ENCODE measurements at places on chromosomes 4 and X.

DNA sequence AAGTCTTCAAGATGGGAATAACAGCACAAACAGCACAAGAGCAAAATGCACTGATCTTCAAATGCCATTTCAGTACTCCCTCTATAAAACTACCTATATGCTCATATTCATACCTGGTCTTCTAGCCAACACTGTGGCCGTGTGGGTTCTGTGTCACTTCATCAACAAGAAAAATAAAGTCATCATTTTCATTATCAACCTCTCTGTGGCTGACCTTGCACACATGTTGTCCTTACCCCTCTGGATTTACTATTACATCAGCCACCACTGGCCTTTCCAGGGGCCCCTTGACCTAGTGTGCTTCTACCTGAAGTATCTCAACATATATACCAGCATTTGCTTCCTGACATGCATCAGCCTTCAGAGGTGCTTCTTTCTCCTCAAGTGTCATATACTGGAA lies 59.6 kb upstream of the GPR174 start:
- DNase-seq: no peak

GRCh38 chrX:121585626-121586025 lies 538.2 kb downstream of the GLUD2 start:
- DNase-seq: no peak

GRCh38 chrX:135531813-135532212 lies 11.4 kb downstream of the INTS6L start:
- no peak for DNase-seq

- DNase-seq: no peak
Measured at GRCh38 chrX:115591856-115592842, 31.2 kb downstream of the PLS3 start.

DNA sequence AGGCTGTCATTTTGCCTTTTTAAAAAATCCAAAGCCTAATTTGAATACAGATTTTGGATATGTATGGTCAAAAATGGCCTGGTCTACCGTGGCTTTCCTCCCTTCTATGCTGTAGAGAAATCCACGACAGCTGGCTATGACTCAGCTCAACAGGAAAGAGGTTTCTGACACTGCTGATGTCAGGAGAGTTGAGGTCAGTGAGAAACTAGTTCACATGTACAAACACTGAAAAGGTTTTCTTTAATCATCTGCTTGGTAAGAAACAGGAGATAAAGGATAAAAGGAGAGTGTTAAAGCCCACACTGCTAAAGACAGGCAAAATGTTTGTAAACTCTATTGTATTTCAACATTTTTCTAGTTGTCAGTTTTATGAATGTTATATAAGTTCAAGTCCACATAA lies 113.9 kb downstream of the NYX start:
- DNase-seq: no peak

- no peak for DNase-seq
Measured at GRCh38 chr4:54276641-54277430, 47.7 kb downstream of the PDGFRA start.

DNA sequence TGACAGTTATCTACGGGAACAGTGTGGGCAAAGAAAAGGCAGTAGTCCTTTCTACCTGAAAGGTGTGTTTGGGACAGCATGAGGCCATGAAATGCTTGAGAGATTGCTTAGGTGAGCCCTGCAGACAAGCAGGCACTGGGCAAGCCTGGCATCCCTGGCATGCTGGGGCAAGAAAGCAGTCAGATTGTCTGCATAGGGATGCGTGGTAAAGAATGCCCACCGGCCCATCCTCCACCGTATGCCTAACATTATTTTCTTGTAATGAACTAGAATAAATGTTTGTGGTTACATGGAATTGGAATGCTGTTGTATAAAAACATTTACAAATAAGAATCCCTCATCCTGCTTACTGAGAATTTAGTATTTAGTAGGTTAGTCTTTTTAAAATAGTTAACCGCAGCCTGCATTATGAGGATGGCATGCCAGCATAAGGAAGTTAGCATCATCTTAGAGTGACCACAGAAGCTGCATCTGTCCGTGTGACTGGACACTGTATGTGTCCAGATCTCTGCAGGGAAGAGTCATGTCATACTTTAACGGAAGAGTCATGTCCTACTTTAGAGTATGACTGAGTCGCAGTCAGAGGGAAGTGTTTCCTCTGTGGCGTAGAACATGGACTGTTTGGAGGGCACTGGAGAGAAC lies 18.9 kb downstream of the ZBTB49 start:
- no peak for DNase-seq

GRCh38 chr4:121594796-121595526 lies 101.8 kb downstream of the ANXA5 start:
- no peak for DNase-seq

DNA sequence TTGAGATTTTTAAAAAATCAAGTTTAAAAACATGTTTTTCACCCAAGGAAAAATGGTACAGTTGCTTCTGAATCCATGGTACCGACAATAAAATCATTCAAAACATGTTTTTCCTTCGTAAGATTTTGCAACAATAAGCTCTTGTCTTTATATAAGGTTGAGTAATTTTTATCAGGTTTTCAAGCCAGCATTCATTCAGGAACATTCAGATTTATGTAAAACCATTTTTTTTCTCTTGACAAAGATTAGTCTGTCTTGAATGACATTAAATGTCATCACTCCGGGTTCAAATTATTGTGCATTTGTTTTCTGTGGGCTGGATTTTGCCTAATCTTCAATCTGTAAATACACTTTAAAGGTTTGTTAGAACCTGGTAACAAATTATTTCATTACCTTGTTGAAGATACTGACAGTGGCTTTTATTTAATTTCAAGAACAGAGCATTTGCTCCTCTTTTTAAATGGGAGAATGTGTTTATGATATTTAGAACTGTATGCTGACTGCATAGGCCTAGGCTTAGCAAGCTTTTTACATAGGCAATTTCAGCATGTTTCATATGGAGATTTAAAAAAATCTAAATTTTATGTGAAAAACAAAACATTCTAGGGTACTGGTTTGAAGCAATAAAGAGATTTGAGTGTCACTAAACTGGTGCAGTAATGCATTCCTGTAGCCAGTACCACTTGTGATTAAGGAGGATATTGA lies 336.4 kb upstream of the HAND2 start:
- no peak for DNase-seq

- no peak for DNase-seq
Measured at GRCh38 chr4:139007640-139008039, 7.9 kb upstream of the NOCT start.

GRCh38 chr4:3847211-3847940 lies 81.2 kb downstream of the ADRA2C start:
- no peak for DNase-seq

- no peak for DNase-seq
Measured at GRCh38 chr4:122170775-122171174, 18.6 kb downstream of the BLTP1 start.

DNA sequence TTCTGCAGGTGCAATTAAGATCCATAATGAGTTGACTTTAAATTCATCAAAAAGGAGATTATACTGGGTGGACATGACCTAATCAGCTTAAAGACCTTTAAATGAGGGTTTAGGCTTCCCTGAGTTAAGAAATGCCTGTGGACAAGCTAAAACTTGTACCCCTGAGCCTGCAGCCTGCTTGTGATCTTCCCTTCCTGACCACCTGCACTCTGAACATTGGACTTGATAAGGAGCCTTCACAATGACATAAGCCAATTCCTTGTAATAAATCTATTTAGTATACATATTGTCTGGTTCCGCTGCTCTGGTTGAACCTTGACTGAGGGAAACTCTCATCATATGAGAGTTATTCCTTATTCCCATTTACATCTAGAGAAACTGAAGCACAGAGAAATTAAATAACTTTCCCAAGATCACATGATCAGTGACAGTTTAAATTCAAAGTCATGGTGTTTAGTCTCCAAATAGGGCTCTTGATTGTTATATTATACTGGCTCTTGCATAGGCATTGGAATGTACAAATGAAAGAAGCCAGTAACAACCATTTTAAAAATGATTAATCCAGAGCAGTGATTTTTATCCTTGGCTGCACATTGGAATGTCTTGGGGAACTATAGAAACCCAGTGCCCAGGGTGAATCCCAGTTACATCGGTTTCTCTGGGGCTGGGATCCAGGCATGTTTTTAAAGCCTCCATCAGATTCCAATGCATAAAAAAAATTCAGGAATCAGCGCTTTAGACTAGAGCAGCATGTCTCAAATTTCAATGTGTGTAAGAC lies 136.1 kb downstream of the MSL3 start:
- no peak for DNase-seq

GRCh38 chr4:165522050-165522449 lies 143.2 kb downstream of the CPE start:
- DNase-seq: no peak

DNA sequence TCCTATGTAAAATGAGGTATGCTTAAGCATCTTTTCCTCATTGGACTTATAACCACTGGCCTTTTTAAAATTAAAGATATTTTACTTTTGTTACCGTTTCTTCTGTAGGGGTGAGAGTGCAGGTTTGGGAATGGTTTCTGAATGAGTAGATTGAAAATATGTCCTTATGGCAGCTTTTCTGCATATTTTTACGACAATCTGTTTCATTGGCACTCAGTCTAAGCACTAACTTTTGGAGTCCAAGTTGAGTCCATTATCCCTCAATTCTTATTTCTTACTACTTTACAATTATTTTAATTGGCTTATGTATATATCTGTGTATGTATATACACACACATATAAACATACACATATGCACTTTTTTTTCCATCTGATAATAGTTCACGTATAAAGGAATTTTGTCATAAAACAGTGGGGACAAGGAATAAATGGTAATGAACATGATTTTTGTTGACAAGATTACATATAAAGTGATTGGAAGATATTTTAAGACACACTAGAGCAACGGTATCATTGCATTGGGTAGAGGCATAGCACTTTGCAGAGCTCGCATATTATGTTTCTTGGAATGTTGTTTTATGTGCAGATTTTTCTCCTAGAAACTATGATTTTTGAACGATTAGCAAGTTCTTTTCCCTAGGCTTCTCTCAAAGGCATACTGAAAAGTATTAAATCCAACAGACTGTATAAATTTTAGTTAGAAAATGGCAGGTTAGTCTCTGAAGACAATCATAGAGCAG lies 133.0 kb downstream of the FAT4 start:
- no peak for DNase-seq

DNA sequence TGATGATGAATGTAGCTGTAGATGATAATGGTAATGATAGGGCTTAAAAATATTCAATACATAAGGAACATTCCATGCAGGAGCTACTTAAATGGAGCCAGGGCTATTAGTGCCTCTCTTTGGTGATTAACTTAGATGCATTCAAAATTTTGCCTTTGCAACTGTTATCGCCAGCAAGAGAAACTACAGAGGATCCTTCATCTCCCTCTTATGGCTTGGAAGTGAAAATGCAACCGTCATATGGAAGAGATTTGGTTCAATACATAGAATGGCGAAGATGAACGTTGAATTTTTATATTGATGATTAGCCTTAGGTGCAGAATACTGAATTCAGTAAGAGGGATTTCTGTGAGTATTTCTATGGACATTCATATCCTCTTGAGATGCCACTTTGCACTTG lies 134.5 kb upstream of the NLGN4X start:
- DNase-seq: no peak
